ENCODE measurements at places on chromosomes 7 and 10.

GRCh38 chr10:25455980-25456567 is 281.3 kb downstream of the GPR158 start:
- no peak for DNase-seq

GRCh38 chr10:306675-307185 is 171.5 kb downstream of the ZMYND11 start:
- no peak for DNase-seq

- DNase-seq: no peak
These were observed 248.4 kb downstream of the BMPER start for GRCh38 chr7:34153656-34154270.

DNA sequence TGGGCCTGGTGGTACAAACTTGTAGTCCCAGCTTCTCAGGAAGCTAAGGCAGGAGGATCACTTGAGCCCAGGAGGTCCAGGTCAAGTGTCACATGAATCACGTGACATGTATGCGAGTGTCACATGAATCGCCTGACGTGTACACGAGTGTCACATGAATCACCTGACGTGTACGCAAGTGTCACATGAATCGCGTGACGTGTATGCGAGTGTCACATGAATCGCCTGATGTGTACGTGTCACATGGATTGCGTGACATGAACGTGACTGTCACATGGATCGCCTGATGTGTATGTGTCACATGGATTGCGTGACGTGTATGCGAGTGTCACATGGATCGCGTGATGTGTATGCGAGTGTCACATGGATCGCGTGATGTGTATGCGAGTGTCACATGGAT is 9.5 kb upstream of the ADARB2 start:
- no peak for DNase-seq

DNA sequence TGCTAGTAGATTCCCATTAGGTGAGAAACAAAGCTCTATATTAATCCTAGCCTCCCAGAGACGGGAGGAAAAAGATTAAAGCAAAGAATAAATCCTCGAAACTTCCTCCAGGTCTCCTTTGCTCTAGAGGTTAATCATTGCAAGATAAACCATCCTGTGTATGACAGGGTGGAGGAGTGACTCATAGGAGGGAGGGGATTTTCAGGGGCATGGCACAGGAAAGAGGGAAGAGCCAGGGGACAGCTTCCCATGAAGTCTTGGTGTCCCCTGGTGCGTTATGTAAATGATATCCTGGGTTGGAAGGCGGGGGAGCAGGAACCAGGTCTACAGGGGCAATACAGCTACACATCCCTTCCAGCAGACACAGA is 780 bp downstream of the CYP3A5 start:
- no peak for DNase-seq

DNA sequence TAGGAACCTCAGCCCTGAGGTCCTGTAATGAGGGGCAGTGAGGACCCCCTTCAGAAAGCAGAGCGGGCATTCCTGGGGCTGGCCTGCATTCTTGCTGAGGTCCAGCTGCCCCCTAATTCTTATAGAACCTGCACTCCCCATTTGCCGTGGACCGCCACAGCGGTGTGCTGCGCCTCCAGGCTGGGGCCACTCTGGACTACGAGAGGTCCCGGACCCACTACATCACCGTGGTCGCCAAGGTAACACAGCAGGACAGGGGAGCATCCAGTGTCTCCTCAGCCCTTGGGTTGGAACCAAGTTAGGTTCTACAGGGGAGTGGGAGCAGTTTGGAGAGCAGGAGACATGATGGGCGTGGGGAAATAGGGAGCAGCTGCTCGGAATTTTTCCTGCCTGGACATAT is 7.3 kb downstream of the CDHR1 start:
- DNase-seq: no peak

GRCh38 chr10:7283246-7283645 is 127.6 kb downstream of the SFMBT2 start:
- DNase-seq: no peak

DNA sequence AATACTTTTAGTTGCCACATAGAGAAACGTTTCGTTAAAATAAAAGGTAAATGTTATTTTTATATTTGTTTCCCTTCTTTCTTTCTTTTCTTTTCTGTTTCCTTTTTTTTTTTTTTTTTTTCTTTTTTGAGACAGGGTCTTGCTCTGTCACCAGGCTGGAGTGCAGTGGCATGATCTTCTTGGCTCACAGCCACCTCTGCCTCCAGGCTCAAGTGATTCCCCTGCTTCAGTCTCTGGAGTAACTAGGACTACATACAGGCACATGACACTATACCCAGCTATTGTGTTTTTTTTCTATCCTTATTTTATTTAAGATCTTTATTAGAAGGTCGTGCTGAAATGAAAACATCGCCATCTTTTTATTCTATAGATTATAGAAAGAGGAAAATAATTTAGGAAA is 661.8 kb upstream of the MBL2 start:
- DNase-seq: no peak

All from Right ventricle myocardium inferior (tissue), 1 donor.